ENCODE measurements at places on chromosomes 3 and 15.

- no peak for DNase-seq
Measured at GRCh38 chr3:67848299-67848698, 193.9 kb upstream of the SUCLG2 start.

GRCh38 chr3:171165983-171166382 lies 139.5 kb upstream of the SLC2A2 start:
- DNase-seq, result no peak

GRCh38 chr3:18234717-18235335 lies 190.3 kb downstream of the SATB1 start:
- no peak for DNase-seq

DNA sequence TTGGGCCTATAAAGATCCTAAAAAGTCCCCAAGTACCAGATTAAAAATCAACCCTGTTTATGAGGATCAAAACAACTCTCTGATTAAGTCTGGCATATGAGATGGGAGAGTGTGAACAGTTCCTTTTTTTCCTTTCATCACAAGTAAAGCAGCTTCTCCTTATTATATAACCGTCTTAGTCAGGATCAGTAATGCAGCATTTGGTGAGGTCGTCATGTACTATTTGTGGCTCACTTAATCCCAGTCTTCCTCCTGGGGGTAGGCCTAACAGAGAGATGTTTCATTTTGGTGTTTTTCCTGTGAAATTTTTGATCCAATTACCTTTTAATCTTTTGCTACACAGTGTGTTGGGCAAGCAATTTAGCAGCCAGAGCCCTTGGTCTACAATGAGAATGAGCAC lies 333.1 kb upstream of the KCNMB2 start:
- no peak for DNase-seq

DNA sequence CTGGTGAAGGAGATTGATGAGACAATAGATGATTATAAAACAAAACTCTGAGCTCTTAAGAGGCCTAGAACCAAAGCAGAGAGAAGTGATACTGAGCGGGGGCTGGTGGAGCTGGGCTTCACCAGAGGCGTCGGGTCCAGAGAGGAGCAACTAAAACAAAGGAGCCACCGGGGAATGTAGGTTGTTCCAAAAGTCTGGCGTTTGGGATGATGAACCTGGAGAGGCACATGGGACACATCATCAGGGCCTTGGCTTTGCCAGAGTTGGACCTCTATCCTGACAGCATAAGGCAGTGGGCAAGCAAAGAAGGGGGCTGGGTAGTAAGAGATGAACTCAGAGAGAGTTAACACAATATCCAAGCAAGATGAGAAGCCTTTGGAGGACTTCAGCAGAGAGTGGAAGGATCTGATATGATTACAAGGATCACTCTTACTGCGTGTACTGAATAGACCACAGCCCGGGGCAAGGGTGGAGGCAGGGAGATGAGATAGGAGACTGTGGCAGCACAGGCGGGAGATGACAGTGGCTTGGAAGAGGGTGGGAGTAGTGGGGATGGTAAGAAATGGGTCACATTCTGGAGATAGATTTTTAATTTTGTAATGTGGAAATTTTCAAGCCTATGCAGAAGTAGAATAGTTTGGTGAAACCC lies 36.0 kb upstream of the RASA2 start:
- DNase-seq, result no peak

DNA sequence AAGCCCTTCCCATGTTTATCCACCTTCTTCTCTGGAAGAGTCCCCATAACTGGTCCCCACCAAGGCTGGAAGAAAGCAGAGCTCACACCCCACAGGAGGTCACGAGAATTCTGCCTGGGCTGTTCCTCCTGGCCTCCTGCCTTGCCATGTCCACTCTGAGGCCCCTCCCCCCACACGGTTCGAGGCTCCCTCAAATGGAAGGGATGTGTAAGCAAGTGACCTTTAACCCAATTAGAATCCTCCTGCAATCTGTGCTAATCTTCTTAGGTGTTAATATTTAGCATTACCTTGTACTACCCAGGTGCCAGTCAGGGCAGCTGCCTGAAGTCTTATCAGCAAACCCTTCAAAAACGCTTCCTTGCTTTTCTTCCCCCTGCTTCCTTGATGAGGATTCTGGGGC lies 32.4 kb upstream of the DYNC1LI1 start:
- no peak for DNase-seq

- no peak for DNase-seq
Measured at GRCh38 chr15:72238586-72238985, 7.6 kb upstream of the PKM start.

- DNase-seq, result no peak
Measured at GRCh38 chr3:21795152-21795837, 44.3 kb upstream of the ZNF385D start.

DNA sequence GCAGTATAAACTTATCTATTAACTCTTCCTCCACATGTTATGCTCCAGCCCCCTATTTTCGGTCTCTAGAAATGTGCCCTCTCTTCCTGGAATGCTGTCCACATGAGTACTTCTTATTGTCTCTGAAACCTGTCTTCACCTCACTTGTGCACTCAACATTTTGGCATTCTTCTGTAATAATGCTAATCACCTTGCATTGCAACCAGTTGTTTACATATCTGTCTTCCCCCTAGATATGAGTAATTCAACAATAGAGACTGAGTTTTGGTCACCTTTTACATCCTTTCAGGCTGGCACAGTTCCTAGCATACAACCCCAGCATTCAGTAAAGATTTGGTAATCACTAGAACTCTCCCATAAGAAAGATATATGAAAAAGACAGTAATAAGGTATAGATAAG lies 17.2 kb downstream of the CCDC80 start:
- DNase-seq, result no peak

DNA sequence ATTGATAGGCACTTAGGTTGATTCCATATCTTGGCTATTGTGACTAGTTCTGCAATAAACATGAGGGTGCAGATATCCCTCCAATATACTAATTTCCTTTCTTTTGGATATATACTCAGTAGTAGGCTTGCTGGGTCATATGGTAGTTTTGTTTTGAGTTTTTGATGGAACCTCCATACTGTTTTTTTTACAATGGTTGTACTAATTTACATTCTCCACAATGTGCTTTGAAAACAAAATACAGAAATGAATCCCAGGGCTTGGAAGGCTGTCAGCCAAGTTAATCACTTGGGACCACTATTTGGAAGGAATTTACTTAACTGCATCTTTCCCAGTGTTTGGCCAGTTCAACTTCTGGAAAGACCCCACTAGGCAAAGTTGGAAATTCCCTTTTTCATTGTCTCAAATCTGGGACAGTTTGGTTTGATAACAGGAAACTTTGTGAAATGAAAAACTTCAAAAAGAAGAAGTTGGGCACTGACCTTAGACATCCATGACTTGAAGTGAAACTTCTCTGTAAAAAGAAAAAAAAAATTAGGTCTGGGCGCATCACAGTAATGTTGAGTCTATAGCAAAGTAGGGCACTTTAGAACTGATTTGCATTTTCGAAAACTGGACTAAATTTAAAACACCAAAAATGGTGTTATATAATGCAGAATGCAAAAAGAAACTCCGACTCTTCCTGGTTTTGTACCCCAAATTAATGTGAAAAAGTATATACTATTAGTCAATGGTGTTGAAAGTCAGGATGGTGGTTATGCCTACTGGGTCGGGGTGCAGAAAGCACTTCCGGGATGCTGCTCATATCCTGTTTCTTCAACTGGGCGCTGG lies 6.0 kb downstream of the CTSH start:
- DNase-seq, result no peak

GRCh38 chr15:68334661-68335124 lies 57.1 kb downstream of the FEM1B start:
- no peak for DNase-seq

DNA sequence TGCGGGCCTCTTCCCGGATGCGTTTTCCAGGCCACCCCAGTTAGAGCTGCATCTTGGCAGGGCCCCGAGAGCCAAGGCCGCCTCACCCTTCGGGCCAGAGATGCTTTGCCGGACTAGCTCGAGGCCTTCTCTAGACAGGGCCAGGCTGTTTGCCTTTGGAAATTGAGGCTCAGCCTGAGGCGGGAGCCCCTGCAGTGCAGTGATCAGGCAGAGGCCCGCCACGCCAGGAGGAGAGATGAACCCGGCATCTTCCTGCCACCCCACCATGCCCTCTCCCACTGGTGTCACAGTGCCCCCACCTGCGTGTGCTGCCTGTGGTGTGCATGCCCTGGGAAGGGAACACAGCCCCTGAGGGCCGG lies 8.9 kb upstream of the ROPN1B start:
- no peak for DNase-seq

DNA sequence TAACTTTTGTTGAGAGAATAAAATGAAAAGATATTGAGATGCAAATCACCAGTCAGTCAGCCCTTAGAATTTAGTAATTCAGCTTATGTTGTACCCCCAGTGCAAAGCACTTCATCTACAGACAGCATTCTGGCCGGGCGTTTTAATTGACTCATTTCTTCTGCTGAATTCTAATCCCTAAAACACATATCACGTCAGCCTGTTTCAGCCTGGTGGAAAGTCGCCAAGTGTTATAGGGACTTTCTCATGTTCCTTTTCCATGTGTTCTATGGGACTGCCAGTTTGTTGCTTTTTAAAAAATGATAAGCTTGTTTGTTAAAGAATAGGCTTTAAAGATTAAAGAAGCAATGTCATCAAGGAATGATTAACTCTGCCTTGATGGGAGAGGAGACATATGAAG lies 169.7 kb upstream of the BFSP2 start:
- no peak for DNase-seq

DNA sequence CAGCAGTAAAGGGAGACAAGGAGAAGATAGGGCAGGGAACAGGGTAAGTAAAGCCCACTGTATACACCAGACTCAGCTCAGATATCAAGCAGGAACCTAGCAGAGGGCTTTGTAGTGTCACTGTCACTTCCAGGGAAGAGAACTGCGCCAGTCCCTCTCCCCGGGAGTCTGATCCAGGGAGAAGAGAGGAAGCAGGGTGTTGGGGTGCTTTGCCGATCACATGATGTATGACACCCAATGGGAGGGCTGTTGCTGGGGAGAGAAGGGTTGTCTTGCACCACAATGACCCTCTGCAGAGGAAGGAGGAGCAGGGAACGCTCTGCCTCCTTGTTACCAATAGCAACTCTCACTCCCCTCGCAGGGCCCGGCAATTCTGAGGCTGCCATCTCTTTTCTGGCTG lies 147.2 kb upstream of the SLC2A2 start:
- no peak for DNase-seq

- DNase-seq, result no peak
Measured at GRCh38 chr3:50825841-50826240, 151.1 kb downstream of the DOCK3 start.

DNA sequence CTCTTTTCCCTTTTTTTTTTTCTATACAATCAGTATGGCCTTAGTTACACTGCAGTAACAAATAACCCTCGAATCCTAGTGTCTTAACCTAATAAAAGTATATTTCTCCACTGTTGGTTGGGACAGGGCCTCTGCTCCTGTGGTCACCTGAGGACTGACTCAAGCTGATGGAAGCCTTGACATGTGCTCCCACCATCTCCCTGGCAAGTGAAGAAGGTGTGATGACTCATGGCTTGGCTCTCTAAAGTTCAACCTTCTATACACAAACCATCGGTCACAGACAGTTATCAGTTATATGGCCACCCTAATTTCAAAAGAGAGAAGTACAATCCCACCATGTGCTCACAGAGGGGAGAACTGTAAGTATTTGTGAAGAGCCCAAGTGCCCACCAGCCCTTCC lies 65.8 kb upstream of the CACNA2D3 start:
- no peak for DNase-seq

DNA sequence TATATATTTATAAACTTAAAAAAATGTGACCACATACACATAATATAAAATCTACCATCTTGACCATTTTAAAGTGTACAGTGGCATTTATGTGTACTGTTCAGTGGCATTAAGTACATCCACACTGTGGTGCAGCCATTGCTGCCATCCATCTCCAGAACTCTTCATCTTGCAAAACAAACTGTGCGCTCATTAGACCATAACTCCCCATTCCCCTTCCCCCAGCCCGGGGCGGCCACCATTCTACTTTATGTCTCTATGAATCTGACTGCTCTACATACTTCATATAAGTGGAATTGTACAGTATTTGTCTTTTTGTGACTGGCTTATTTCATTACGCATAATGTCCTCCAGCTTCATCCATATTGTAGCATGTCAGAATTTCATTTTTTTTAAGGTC lies 47.8 kb downstream of the CTXND1 start:
- no peak for DNase-seq

- DNase-seq, result no peak
Measured at GRCh38 chr3:187798126-187798525, 52.9 kb upstream of the BCL6 start.

- no peak for DNase-seq
Measured at GRCh38 chr3:159850481-159850880, 138.2 kb upstream of the IL12A start.

- DNase-seq, result no peak
Measured at GRCh38 chr3:146256851-146257486, 6.1 kb upstream of the PLSCR4 start.

DNA sequence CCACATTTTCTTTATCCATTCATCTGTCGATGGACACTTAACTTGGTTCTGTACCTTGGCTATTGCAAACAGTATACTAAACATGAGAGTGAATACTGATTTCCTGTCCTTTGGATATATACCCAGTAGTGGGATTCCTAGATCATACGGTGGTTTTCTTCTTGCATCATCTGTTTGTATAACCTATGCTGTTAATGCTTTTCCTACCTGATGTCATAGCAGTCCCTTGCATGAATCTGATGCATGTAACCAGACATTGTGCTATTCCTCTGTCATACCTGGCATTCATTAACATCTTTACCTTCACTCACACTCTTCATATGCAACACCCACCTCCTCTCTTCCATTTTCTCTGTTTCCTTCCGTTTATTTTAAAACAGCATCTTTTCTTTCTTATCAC lies 185.2 kb downstream of the KLHL25 start:
- no peak for DNase-seq

- DNase-seq, result no peak
Measured at GRCh38 chr3:146575636-146576035, 29.5 kb downstream of the PLSCR5 start.

- DNase-seq, result no peak
Measured at GRCh38 chr3:39168156-39168780, 14.9 kb upstream of the CSRNP1 start.

DNA sequence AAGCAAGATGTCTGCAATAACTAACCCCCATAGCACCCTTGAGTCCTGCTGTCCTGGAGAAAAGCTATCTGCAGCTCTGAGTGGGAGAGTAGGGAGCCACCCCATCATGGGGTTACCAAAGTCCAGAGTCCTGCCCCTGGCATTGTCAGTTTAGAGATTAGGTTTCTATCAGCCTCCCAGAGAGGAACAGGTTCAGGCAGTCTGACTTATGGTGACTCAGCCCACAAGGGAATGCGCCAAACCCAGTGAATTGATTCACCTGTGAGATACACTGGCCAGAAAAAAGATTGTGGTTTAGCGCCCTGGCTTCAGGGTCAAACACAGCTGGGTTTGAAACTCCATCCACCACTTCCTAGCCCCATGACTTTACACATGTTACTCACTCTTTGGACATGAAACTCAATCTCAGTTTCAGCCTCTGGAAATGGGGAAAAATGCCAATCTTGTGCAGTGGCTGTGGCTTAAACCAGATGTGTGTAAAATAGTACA lies 263.6 kb upstream of the HES1 start:
- DNase-seq, result no peak

DNA sequence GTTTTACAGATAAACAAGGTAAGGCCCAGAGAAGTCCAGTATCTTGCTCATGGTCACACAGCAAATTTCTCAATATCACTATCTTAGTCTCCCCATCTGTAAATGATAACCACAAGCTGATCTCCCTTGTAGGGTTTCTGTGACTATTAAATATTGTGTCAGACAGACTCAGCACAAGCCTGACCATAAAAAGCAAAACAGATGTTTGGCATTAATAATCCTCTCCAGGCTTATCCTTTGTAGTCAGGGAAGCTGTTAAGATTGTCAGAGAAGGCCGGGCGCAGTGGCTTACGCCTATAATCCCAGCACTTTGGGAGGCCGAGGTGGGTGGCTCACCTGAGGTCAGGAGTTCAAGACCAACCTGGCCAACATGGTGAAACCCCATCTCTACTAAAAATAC lies 173.2 kb upstream of the PRICKLE2 start:
- DNase-seq, result no peak

All from stimulated activated CD8-positive, alpha-beta memory T cell treated with anti-CD3 and anti-CD28 coated beads, Interleukin-7, amount 100 ng/mL, for 1 hour (primary cell).